ENCODE measurements at places on chromosomes 7 and 10. TPM values are rescaled to one million over a fixed set of nuclear protein-coding genes. Genes with fewer than 3 reads are reported as not detected.
A peak's percentile ranks its signal among the peaks of the same experiment; 100 is the strongest.

DNA sequence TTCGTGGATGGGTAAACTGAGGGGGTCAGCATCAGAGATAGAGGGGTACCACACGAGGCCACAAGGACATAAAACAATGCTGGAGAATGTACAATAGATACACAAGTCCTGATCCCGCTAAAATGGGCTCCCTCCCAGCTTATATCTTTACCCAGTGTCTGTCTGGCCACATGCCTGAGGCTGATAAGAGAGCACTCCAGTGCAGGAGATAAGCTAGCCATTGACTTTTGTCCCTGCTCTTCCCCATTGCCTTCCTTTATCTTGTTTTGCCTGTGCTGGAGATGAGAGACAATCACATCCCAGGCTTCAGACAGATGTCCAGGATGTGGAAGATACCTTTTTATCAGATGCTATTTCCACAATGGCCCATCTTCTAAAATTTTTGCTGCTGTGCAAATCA lies 6.0 kb downstream of the GAD2 start:
- DNase-seq: no peak
- H3K4me1 ChIP-seq: peaks cover 6% of the 10 kb centered on the region

SLC25A40 gene
- 16.8 TPM for total RNA-seq

DNA sequence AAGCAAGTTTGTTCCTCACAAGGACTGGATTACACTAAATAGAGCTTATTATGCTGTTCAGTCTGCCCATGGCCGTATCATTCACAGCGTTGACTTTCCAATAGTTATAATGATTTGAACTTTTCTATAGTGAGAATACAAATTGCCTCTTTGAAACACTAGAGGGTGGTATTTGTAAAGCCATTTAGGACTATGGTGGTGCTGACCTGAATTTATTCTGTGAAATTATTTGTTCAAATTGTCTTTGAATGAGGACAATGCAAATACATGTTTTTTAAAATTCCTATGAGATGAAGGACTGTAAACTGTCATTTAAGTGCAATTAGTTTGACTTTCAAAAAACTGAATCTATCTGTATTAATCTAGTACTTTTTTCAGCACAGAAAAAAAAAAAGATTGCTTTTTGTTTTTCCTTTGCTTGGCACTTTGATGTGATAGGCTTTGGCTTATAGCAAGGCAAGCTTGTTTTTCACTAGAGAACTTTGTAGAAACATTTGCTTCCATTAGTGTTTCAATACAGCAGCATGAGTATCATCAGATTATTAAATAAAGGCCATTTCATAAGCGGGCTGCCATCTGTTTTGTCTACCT lies 122.7 kb upstream of the TMEM229A start:
- no peaks in the 10 kb centered on the region for H3K27me3 ChIP-seq
- no peak for DNase-seq
- H3K27ac ChIP-seq: no peak overlapping the region
- H3K4me1 ChIP-seq: no peaks in the 10 kb centered on the region
- H3K36me3 ChIP-seq: no peaks in the 10 kb centered on the region
- no peak overlapping the region for H3K4me3 ChIP-seq

- no peak for DNase-seq
- no peak overlapping the region for H3K27ac ChIP-seq
- H3K4me1 ChIP-seq: no peaks in the 10 kb centered on the region
- H3K4me3 ChIP-seq: no peak overlapping the region
Observed at GRCh38 chr7:35415411-35415822, 161.5 kb upstream of the TBX20 start.

- H3K27ac ChIP-seq: no peak overlapping the region
- peaks cover 5% of the 10 kb centered on the region for H3K27me3 ChIP-seq
- no peak for DNase-seq
Observed at GRCh38 chr7:26520483-26520882, 228.8 kb downstream of the SNX10 start.

FAM25C gene
- total RNA-seq: not detected

- DNase-seq: no peak
- no peaks in the 10 kb centered on the region for H3K36me3 ChIP-seq
- H3K27ac ChIP-seq: peak overlapping the region; percentile 31
- no peak overlapping the region for H3K4me3 ChIP-seq
Observed at GRCh38 chr7:36605261-36606051, 118.8 kb downstream of the AOAH start.

DNA sequence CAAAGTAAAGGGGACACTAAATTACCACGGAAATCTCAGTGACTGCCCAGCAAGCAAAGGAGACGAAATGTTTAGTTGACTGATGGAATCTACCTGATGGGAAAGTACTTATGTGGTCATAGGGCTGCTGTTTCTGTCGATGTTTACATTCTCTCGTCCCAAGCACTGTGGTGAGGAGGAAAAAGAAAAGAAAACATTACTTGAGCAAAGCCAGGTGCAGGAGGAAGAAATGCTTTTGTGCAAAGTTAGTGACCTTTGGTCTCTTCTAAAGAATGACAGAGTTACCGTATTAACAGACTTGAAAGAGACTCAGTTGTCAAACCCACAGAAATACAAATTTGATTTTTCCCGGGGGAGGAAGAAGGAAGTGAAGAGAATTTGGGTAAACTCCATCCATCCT lies 43.3 kb upstream of the FMC1 start:
- H3K27me3 ChIP-seq: no peaks in the 10 kb centered on the region
- no peak overlapping the region for H3K27ac ChIP-seq
- DNase-seq: no peak

DNA sequence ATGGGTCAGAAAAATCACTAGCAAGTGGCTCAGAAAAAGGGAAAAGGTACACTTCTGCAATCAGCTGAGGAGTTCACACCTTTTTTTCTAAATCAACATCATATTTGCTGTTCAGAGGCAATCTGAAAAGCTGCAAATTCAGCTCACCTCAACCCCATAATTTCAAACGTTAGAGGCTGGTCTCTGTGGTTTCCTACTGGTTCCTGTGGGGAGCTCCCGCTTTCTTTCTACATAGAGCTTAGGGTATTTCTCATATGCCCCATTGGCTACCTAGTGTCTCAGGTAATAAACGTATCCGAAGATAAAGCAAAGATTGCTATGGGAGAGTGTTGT lies 5.2 kb upstream of the ZNF22 start:
- H3K4me3 ChIP-seq: no peak overlapping the region
- H3K27ac ChIP-seq: peak overlapping the region; percentile 79
- DNase-seq: no peak
- H3K36me3 ChIP-seq: no peaks in the 10 kb centered on the region

GRCh38 chr7:84412161-84412969 lies 217.8 kb upstream of the SEMA3A start:
- no peak for DNase-seq
- no peaks in the 10 kb centered on the region for H3K27me3 ChIP-seq
- H3K36me3 ChIP-seq: no peaks in the 10 kb centered on the region

DNA sequence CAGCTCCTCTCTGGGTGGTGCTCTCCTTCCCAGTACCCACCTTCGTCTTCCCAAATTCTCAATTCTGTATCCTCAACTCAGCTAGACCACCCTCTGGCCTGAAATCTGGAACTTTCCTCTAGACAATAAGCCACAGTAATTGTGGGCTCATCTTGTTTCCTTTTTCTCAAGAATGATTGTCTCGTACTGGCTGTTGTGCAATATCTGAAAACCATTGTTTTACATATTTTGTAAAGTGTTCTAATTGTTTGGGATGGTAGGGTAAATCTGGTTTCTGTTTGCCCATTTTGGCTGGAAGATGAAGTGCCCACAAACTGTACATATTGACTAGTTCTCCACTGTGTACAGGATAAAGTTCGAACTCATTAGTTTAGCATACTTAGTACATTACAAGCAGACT lies 11.3 kb upstream of the NOBOX start:
- H3K4me1 ChIP-seq: peaks cover 3% of the 10 kb centered on the region
- H3K27ac ChIP-seq: no peak overlapping the region
- no peaks in the 10 kb centered on the region for H3K27me3 ChIP-seq
- H3K4me3 ChIP-seq: no peak overlapping the region
- H3K36me3 ChIP-seq: no peaks in the 10 kb centered on the region
- no peak for DNase-seq

All from esophagus squamous epithelium (tissue), 5 donors.